ENCODE measurements at places on chromosomes 7 and 10. TPM values are rescaled to one million over a fixed set of nuclear protein-coding genes. Genes with fewer than 3 reads are reported as not detected.

DNA sequence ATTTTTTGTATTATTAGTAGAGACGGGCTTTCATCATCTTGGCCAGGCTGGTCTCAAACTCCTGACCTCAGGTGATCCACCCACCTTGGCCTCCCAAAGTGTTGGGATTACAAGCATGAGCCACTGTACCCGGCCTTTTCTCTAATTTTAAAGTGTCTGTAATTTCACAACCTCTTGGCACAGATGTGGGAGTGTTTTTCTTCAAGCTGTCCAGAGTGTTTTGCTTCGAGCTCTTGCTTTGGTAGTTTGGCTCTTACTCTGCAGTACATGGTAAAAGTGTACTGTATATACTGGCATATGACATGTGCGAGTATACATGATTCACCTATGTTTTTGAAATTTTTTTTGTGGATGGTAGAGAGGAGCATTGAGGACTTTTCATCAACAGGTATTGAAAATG is 9.8 kb downstream of the SRGN start:
- DNase-seq = no peak

DNA sequence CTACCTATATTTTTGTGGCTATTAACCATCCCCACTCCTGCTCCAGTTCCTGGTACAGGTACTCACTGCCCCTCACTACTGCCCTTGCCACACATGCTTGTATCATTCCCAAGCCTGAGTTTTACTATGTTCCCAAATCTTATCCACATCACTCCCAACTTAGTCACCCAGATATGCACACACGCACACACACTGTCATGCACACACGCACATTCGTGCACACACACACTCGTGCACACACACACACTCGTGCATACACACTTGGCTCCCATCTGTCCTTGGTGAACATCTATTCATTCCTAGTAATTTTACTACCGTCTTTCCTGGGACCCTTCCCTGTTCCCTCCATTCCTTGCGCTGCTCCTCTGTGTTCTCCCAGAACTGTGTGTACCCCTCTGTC is 287.2 kb upstream of the RNF32 start:
- no peak for DNase-seq

DNA sequence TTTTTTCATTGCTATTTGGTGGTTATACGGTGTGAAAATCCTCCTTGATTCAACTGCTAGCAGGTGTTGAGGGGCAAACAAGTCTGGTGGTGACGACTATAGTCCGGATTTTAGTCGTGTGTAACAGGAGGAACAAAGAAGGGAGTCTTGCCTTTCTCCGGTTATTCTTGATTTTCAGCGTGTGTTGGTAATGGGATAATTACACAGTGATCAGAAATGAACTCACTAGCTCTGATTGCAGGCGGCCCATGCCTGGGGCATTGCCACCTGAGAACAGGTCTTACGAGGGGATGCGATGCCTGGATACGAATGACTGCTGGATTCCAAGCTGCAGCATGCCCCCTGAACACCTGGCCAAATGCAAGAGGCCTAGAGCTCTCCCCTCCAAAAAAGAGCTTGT is 72.8 kb downstream of the CAMK1D start:
- no peak for DNase-seq

GRCh38 chr10:109029870-109030269 is 893.4 kb downstream of the XPNPEP1 start:
- DNase-seq = no peak

Gene OLAH
- total RNA-seq = 2.0 TPM

- no peak for DNase-seq
Observed at GRCh38 chr7:98024075-98024474, 34.1 kb upstream of the OCM2 start.

Gene ZNF467
- total RNA-seq = 11.5 TPM

Gene PLXDC2
- 58.7 TPM for total RNA-seq

Gene MYO1G
- total RNA-seq = 8.7 TPM

Data from mesenteric fat pad (tissue), 1 donor.